ENCODE measurements at places on chromosomes 7 and 10.
A peak's percentile ranks its signal among the peaks of the same experiment; 100 is the strongest.

DNA sequence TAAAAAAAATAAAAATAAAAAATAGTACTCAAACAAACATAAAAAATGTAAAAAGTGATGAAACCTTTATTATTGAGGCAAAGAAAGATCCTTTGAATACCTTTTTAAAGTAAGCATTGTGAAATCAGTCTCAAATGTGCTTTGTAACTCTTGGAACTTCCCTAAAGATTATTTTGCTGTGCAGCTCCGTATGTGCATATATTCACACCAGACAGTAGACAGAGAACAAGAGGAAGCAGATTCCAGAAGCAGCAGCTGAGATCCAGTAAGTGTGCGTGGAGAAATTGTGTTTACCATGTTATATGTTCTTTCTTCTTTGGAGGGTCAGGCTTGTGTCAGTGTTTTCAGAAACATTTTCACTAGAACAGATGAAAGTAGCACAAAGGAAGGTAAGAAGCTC, 324.9 kb downstream of the AGMO start:
- DNase-seq, result no peak

- no peak for DNase-seq
Measured at GRCh38 chr10:23058366-23058765, 37.0 kb upstream of the MSRB2 start.

DNA sequence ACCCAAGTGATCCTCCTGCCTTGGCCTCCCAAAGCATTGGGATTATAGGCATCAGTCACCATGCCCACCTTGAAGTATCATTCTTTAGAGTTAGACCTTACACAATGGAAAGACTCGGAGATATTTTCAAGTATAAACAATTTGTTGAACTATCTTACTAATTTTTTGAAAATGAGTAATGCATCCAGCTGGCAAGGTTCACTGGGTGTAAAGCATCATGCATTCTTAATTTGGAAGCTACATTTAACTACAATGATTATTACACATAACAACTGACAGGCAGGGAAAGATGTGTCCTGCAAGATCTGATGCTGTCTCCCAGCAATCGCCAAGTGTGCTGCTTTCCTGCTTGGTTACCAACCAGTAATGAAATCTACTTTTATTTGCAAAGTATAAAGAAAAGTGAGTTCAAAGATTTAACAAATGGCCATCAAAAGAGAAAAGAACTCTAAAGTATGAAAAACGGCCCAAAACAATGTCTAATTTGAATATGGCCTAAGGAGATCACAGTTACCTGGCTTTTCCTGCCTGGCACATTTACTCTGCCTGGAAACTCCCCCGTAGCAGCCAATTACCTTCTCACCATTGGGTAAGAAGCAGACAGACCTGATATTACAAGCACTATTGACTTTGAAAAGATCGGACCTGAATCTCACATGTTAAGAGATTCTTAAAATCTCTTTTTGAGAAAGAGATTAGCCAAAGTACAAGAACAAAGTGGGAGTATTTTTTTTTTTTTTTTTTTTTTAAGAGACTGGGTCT, 59.3 kb upstream of the NMT2 start:
- DNase-seq, result no peak

DNA sequence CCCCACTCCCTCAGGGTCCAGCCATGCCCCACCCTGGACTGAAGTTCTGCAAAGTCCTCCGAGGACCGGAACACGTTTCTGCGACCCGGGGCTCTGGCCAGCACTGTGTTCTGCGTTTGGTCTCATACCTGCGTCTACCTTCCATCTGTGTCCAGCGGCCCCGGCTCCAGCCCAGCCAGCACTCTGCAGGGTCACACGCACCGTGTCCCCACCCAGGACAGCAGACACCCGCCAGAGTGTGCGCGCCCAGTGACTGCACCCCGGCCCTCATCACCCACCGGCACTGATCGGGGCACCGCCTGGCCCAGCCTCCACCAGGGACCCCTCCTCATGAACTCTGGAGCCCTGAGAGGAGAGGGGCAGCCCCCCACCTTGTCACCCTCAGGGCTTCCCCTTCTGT, 20.3 kb downstream of the SLC29A4 start:
- no peak for DNase-seq

GRCh38 chr10:105950410-105950809, 1214.1 kb downstream of the SORCS1 start:
- no peak for DNase-seq

GRCh38 chr10:90204956-90205314, 503.5 kb downstream of the KIF20B start:
- DNase-seq, result no peak

DNA sequence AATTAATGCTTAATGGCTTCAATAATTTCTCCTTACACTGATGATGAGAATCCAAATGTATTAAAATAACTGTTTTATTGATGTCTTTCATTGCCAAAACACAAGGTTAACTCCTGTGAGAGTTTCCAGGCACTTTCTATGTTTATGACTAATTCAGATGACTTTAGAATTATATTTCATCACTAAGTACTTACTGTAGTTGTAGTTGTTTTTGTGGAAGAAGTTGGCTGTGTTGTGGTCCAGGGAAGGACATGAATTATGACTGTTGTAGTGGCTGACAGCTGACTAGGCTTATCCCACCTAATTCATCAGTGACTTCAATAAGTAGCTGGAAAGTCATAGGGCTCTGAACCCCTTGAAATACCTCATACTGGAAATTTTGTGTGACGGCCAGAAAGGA, 254.8 kb downstream of the HGF start:
- no peak for DNase-seq

GRCh38 chr7:98000356-98000755, 10.4 kb upstream of the OCM2 start:
- DNase-seq, result no peak

- no peak for DNase-seq
Measured at GRCh38 chr10:63672491-63672890, 151.3 kb downstream of the REEP3 start.

DNA sequence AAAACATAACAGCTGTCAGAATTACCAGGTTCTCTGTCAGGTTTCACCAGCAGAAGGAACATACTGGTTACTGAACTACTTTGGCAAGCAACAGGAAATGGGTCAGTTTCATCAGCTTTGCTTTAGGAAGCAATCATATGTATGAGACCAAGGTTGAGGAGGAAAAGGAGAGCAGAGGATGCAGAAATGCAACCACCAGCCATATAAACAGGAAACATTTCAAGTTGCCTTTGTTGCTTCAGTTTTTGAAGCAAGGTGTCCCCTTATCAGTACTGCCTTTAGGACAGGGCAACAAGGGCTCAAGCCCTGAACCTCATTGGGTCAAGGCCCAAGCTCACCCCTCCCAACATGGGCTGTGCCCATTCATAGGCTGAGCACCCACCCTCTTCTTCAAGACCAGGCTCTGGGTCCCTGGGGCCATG, 10.2 kb downstream of the HIPK2 start:
- DNase-seq, result no peak

GRCh38 chr10:85635650-85636049, 730.9 kb downstream of the GRID1 start:
- no peak for DNase-seq

- no peak for DNase-seq
Measured at GRCh38 chr7:49876202-49876601, 102.8 kb downstream of the VWC2 start.

- DNase-seq, result no peak
Measured at GRCh38 chr10:14658331-14659127, 116.2 kb downstream of the FAM107B start.

DNA sequence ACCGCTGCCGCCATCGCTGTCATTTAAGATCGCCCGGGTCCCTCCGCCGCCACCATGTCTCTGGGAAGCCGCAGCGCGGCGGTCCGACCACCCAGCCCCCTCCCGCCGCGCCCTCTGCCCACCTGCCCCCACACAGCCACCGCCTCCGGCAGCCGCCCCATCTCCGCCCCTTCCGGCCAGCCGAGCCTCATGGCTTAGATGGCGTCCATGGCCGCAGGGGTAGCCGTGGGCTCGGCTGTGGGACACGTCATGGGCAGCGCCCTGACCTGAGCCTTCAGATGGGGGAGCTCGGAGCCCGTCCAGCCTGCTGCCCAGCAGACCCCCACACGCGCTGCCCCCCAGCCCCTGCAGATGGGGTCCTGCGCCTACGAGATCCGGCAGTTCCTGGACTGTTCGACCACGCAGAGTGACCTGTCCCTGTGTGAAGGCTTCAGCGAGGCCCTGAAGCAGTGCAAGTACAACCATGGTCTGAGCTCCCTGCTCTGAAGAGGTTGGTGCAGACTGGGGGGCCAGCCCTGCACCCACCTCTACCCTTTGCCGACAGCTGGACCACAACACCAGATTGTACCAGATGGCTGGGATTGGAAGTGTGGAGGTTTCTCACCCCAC, 38.0 kb upstream of the TARP start:
- DNase-seq, result peak; percentile 64

GRCh38 chr7:39217783-39218182, 240.1 kb downstream of the POU6F2 start:
- DNase-seq, result no peak

GRCh38 chr7:17558135-17558534, 259.7 kb downstream of the AHR start:
- no peak for DNase-seq

DNA sequence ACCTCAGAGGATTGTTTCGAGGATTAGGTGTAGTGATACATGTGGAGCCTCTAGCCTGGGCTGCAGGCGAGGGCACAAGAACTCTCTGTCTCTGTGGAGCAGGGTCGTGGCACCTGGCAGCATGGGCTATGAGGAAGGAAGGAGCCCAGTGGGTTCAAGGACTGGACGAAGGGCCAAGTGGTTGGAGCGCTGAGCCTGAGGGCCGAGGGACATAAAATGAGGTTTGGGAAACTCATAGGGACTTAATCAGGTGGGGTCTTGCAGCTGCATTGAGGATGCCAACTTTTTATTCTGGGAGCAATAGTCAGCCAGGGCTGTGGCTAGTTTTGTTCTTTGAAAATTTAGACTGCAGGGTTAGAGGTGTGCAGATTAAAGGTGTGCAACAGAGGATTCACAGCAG, 33.0 kb upstream of the ZNF32 start:
- DNase-seq, result no peak

DNA sequence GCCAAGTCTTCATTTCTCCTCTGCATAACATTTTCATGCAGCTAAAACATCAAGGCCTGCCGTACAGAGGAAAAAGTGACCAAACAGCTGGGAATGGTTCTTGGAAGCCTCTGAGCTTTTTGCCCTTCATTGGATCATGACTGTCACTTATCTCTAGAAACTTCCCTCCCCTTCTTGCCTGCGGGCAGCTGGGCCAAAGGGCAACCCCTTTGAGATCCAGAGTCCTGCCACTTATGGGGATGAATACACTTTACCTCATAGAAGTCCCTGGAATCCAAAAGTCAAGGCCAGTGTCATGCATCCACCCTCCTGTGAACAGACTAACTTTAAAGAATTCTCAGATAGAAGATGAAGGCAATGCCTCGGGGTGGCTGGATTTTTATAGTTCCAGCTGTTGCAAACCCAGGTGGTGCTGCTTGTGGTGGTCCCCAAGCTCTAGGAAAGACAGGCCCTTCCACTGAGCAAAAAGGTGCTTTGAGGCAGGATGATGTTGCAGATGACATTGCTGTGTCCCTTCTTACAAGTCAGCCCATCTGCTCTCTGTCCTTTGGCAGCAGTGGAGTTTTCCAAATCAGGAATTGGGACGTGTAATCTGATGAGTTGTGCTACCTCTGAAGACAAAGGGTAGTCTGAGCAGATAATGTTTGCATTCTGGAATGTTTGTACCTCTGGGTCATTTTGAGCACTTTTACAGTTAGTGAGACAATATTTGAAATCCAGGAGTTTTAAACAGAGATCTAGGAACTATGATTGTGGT, 64.2 kb downstream of the LRMDA start:
- DNase-seq, result no peak

DNA sequence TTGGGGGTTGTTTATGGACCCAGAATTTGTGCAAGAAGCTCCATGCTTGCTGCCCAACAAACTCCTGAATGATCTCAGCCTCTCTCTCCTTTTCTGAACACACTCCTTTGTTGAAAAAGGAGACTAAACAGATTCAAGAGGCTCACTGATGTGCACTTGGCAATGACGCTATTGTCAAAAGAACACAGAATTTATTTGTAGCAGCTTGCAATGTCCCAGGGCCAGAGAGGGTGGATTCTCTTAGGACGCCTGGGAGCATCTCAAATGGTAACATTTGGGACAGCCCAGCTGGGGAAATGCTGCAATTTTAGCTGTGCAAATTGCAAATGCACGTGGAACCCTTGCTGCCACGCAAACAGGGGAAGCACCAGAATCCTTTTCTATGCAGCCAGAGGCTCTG, 79.9 kb downstream of the GPR26 start:
- DNase-seq, result no peak

GRCh38 chr10:77247031-77247990, 390.3 kb downstream of the KCNMA1 start:
- DNase-seq, result no peak

- no peak for DNase-seq
Measured at GRCh38 chr7:37341033-37341630, 107.5 kb downstream of the ELMO1 start.

GRCh38 chr10:101839416-101840063, 4.1 kb downstream of the KCNIP2 start:
- DNase-seq, result peak; percentile 63

GRCh38 chr10:102799691-102800471, 37.3 kb downstream of the CYP17A1 start:
- DNase-seq, result no peak

DNA sequence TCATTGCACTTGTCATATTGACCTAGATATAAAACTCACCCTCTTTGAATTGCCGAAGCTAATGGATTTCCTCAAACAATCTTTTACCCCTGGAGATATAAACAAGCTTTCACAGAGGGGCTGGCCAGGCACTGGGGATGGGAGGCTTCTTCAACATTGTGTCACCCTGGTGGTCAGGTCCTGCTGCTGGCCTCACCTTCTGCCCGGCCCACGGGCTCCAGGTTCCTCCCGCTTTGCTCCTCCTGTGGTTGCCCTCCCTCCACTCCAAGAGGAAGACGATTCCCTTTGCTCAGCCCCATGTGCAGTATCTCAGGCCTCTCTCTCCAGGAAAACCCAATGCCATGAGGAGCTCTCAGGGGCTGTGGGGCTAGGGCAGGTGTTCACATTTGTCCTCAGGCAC, 118.1 kb upstream of the ADCY1 start:
- DNase-seq, result no peak

GRCh38 chr10:36608866-36609265, 516.5 kb upstream of the ANKRD30A start:
- no peak for DNase-seq

- no peak for DNase-seq
Measured at GRCh38 chr10:21572578-21572977, 38.5 kb downstream of the MLLT10 start.

DNA sequence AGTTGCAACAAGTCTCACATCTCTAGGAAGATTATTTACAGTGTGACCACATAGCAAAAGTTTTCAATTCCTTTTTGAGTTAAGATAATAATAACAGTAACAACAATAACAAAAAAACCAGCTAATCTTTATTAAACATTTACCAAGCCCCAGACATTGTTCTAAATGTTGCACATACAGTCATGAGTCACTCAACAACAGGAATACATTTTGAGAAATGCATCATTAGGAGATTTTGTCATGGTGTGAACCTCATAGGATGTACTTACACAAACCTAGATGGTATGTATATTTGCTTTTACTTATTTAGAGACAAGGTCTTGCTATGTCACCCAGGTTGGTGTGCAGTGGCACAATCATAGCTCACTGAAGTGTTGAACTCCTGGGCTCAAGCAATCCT, 52.0 kb downstream of the SPAM1 start:
- DNase-seq, result no peak

Measured in NCI-H510A (cell line).